ENCODE measurements at places on chromosomes 3 and 15.
A peak's percentile ranks its signal among the peaks of the same experiment; 100 is the strongest.

DNA sequence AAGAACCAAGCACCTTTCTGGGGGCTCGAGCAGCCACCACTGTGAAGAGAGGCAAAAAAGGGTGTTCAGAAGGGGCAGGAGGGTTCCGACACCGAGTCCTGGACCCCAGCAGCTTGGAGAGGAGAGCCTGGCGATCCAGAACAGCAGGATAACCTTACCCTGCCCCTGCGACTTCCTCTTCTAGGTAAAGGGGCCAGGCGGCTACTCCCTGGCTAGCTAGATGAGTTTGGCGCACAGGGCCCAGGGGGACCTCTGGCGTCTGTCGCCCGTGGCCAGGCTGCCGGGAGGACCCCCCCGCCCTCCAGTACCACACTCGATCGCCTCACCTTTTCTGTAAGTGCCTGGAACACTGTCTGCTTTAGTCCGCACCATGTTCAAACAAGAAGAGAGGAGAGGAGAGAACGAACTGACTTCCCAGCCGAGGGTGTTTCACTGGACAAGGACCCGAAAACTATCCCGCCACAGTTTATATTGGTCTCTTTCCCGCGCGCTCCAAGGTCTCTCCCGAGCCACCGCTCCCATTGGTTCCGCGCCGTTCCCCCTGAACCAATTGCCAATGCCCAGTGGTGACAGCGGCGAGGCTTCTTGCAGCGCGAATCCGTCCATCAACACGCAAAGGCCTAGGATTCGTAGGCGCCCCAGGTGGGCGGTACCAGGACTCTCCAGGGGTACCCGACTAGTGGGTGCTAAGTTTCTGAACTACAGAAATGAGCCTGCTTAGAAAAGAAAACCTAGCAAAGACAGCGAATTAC lies at the start of gene PCLAF:
Gene PCLAF, minus strand, starts transcription at position 442 of the 752 bp plus-strand sequence. Its CDS starts 70 bp downstream, at position 372.
- peak; percentile 95 for DNase-seq

GRCh38 chr3:31349001-31349748 lies 183.6 kb upstream of the STT3B start:
- no peak for DNase-seq

DNA sequence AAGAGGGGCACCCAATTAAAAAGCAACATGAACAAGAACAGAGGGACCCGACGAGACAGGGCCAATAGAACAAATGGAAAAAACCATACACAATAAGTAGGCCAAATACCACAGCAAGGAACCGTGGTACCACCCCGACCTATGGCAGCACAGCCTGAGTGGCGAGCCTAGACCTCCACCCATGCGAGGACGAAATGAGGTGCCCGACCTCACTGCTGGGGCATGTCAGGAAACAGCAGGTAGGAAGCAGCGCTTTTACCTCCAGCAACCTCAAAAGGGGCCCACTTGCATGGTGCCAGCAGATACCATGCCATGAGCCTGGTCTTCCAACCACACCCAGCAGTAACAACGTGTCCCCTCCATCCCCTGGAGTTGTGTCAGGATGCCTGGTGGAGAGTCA lies 77.9 kb downstream of the PCSK6 start:
- no peak for DNase-seq

GRCh38 chr15:64917211-64917610 lies 5.5 kb downstream of the ANKDD1A start:
- no peak for DNase-seq

GRCh38 chr3:24288496-24289236 lies 206.0 kb downstream of the THRB start:
- no peak for DNase-seq

- no peak for DNase-seq
Measured at GRCh38 chr3:82012775-82013174, 251.3 kb upstream of the GBE1 start.

DNA sequence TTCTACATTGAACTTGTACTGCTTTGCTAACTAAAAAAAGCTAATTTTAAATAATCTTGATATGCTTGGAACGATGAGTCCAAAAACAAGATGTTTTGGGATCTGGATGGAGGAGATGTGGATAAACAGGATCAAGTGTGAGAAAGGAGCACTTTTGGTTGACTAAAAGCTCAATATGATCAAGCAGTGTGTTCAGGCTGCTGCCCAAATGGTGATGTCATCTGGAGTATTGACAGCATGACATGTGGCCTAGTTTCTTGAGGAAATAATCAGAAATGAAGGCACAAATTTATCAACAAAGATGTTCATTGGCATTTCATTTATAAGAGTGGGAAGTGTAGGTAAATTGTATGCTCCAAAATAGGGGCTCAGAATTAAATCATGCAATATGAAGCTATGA lies 161.2 kb downstream of the SOX2 start:
- DNase-seq: no peak

- peak; percentile 39 for DNase-seq
Measured at GRCh38 chr3:193865339-193865738, 270.6 kb upstream of the HES1 start.

DNA sequence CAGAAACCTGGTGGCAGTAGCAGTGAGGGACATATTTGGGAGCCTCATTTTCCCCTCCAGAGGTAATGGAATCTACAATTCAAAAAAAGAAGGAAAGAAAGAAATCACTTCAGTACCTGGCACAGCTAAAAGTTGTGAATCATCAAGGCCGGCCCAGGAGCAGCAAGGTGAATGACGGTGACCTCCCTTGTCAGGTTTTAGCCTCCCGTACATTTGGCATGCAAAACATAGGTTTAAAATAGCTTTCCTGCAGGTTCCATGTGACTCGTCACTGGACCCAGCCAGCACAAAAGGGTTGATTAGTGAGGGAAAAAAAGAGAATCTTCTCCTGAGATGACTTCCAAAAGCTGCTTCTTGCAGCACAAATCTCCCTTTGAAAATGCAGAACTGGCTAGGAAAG lies 394.2 kb downstream of the LSAMP start:
- no peak for DNase-seq

DNA sequence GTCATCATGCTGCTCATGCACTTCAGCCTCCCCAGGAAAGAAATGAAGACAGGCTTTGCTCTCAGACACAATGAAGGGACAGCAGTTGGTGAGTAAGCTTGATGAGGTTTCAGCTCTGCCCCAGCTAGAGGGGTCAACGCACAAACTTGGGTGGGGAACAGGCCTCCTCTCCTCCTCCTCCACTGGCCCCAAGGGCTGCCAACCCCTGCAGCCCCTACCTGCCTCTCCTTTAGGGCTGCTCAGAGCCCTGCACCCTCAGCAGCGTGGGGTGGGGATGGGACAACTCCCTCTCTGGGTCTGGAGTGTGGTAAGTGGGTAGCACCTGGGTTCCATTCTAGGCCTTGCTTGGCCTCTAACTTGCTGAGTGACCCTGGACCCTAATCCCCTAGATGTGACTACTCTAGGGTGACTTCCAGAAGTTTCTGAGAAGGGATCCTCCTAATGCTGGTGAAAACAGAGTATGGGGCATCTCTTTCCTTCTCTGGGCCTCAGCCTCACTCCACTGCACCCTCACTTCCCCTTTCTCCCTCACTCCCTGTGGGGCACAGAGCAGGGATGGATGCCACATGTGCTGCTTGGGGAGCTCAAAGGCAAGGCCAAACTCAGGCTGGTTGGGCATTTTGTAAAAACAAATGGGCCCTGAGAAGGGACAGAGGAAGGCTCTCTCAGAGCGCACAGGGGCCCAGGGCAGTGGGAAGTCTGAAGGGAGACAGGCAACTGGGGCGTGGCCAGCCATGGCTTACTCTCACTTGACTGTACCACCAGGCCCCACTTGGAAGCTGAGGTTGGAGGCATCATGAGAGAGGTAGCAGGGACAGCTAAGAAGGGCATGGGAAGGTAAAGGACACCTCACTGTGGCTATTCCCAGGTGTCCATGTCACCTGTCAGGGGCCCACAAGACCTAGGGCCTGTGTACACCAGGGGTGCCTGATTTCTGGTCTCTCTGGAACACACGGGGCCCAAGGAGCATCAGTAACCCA lies 64.0 kb downstream of the SYNM start:
- no peak for DNase-seq

DNA sequence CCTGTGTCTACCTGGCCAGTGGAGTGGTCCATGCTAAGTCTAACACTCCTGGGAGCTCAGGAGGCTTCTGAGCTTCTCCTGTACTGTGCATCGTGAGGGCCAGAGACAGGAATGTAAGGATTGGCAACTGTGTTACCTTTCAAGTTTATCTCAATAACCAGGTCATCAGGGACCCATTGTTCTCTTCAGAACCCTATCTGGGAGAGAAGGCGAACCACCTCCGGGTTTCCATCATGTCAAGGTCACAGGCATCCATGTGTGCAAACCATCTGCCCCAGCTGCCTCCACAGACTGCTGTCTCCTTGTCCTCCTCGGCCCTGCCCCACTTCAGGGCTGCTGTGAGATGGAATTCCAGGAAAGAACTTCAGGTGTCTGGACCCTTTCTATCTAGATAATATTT lies 5.9 kb downstream of the ANKRD63 start:
- DNase-seq: no peak

All from inflammatory macrophage treated with lipopolysaccharide for 4 hours (primary cell).